Activated T-cell treated with anti-CD3 and anti-CD28 coated beads, Interleukin-2, amount 50 U/mL, for 1 hour (primary cell): ENCODE measurements at places on chromosomes 16 and 17.

GRCh38 chr17:80274331-80274730 is 13.7 kb downstream of the RNF213 start:
- DNase-seq: no peak

- no peak for DNase-seq
These were observed 268.5 kb downstream of the C16orf95 start for GRCh38 chr16:87048730-87049115.

DNA sequence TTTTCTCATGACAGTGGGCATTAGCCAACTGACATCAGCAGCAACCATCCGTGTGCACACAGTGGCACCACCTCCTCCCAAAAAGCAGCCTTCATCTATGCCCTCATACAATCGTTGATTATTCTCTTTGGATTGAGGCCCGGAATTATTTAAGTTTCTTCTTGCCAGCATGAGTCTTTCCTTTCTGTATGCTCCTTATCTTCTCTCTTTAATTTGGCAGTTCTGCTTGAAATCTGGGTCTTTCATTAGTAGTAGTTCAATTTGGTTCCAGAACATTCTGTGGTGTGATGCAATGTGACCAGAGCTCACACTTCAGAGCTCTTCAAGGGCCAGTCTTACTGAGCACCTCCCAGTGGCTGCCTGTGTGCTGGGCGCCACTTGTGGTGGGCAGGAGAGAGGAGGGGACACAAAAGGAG is 52.2 kb upstream of the STH start:
- no peak for DNase-seq

- no peak for DNase-seq
These were observed 11.8 kb downstream of the GGA3 start for GRCh38 chr17:75249564-75249963.

GRCh38 chr16:84821728-84822689 is 2.2 kb downstream of the CRISPLD2 start:
- DNase-seq: no peak

- no peak for DNase-seq
These were observed 31.5 kb downstream of the WSCD1 start for GRCh38 chr17:6101706-6102105.
